ENCODE measurements at places on chromosomes 3 and 15.

GRCh38 chr3:71566776-71567175 is 16.8 kb downstream of the FOXP1 start:
- peaks cover 13% of the 10 kb centered on the region for H3K4me1 ChIP-seq
- H3K27ac ChIP-seq = no peak overlapping the region
- no peak for DNase-seq
- H3K4me3 ChIP-seq = no peak overlapping the region
- H3K27me3 ChIP-seq = no peaks in the 10 kb centered on the region

- H3K27me3 ChIP-seq = peaks cover 28% of the 10 kb centered on the region
- peaks cover 6% of the 10 kb centered on the region for H3K36me3 ChIP-seq
- H3K4me1 ChIP-seq = peaks cover 12% of the 10 kb centered on the region
- no peak overlapping the region for H3K4me3 ChIP-seq
Measured at GRCh38 chr3:30914696-30915095, 20.2 kb upstream of the GADL1 start.

GRCh38 chr3:79848876-79849275 is 81.1 kb upstream of the ROBO1 start:
- DNase-seq = no peak
- H3K4me3 ChIP-seq = no peak overlapping the region
- H3K36me3 ChIP-seq = no peaks in the 10 kb centered on the region
- no peaks in the 10 kb centered on the region for H3K4me1 ChIP-seq
- H3K27ac ChIP-seq = no peak overlapping the region

DNA sequence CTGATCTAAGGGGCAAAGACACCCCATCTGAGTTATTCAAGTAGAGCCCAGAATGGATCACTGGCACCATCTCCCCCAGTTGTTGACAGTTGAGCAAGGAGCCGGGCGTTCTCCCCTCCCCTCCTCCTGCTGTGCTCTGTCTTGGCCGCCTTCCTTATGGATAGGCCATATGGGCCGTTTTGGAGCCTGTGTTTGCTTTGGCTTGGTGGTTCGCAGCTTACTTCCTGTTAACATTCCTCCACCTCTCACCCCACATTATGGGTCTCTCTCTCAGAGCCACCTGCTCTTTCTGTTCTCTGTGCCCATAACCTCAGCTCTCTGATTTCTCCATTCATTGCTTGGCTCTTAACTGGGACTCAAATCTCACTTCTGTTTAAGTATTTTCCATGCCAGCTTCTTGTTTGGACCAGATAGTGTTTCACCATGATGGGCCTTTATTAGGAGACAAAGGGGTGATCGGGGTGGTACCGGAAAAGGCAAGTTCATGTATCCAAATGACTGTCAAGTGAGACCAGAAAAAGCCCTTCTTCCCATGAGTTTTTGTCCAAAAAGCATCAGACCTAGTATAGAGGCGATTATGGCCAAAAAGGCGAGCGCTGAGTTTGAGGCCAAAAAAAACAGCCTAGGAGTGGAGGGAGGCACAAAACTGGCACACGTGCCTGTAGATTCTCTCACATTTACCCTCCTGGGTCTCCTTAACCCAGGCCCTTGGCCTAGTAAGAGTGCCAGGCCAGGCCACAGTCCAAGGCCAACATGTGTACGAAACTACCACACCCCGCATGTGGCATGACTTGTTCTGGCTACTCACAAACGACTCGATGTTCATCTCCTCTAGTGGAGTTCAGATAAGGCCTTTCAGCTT is 62.6 kb downstream of the DUT start:
- H3K4me3 ChIP-seq = peak overlapping the region; percentile 65
- no peak for DNase-seq
- H3K27ac ChIP-seq = no peak overlapping the region
- 0 out of 2 replicates have a peak, but pooled peaks cover 7% of the 10 kb centered on the region for H3K36me3 ChIP-seq
- H3K27me3 ChIP-seq = peaks cover 22% of the 10 kb centered on the region

All from HFFc6 (cell line).